PC-9 (cell line): ENCODE measurements at places on chromosomes 16 and 17. TPM values are rescaled to one million over a fixed set of nuclear protein-coding genes. Genes with fewer than 3 reads are reported as not detected.

DNA sequence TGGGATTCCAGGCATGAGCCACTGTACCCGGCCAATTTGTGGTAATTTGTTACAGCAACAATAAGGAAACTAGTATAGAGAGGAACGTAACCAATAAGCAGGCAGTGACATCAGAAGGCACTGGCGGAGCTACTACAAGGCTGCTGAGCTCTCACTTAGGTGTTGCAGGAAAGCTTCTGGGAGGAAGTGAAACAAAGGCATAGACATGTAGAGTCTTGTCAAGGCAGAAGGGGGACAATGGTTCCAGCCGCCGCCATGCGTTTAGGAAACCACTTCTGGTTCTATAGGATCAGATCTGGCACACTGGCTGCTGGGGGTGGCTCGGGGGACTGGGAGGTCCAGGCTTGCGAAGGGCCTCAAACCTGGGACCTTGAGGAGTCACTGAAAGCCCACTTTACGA, 9.4 kb upstream of the CPSF4L start:
- no peak for DNase-seq

DNA sequence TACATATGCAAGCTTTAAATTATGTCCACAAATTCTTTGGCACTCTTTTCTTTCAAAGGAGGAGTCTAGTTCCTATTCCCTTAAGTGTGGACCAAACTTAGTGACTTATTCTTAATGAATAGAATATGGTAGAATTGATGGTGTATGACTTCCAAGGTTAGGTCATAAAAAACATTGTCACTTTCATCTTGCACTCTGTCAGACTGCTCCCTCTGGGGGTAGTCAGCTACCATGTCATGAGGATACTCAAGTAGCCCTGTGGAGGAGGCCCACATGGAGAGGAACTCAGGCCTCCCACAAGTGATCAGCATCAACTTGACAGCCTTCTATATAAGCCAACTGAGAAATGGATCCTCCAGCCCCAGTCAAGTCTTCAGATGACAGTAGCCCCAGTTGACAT, 58.0 kb upstream of the SCNN1B start:
- no peak for DNase-seq

GRCh38 chr16:14489460-14489859, 140.6 kb downstream of the PARN start:
- DNase-seq, result no peak

Gene CRISPLD2
- 18.6 and 19.9 TPM in 2 replicates for total RNA-seq

- peak; percentile 25 for DNase-seq
Measured at GRCh38 chr16:15403392-15403995, 7.9 kb downstream of the MPV17L start.

GRCh38 chr17:40345161-40345993, 19.2 kb downstream of the GJD3 start:
- peak; percentile 80 for DNase-seq

DNA sequence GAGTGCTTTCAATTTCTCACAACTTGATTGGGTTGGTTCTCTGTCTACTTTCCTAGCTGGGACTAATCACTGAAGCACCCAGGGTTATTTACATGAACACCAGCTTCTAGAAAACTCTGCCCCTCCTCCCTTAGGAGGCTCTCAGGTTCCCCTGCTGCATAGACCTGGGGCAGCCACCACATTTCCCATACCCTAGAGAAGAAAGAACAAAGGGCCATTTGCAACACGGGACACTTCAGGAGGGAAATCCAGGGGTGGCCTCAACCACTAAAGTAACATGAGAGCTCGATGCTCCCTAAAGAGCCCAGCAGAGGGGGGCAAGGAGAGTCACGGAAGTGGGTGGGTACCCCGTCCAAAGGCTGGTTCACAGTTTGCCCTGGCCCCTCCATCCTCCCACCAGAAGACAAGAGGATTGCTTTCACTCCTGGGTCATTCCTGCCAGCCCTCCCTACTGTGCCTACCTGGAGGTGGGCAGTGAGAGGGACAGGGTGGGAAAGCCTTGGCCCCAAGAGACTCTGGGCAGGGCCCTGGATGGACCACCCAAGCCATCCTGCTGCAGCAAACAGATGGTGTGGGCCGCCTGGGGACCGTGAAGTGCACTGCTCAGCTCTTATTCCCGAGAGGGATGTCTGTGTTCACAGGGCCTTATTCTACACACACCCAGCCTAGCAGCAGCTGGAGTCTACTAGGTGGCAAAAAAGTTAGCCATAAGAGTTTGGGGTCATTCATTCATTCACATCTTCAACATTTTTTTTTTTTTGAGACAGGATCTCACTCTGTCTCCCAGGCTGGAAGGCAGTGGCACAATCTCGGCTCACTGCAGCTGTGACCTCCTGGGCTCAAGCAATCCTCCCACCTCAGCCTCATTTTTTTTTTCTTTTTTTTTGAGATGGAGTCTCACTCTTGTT, 392.1 kb downstream of the SOX9 start:
- DNase-seq, result no peak

Gene FBXW10B
- 16.2 and 19.9 TPM in 2 replicates for total RNA-seq

GRCh38 chr16:82846806-82847205, 220.0 kb downstream of the CDH13 start:
- DNase-seq, result no peak

Gene SAT2
- 52.0 and 68.7 TPM in 2 replicates for total RNA-seq

Gene JPT2
- 199 and 244 TPM in 2 replicates for total RNA-seq

GRCh38 chr17:67440277-67441051, 63.4 kb downstream of the PITPNC1 start:
- DNase-seq, result no peak

- DNase-seq, result no peak
Measured at GRCh38 chr17:1779571-1780131, 17.8 kb downstream of the SERPINF1 start.

DNA sequence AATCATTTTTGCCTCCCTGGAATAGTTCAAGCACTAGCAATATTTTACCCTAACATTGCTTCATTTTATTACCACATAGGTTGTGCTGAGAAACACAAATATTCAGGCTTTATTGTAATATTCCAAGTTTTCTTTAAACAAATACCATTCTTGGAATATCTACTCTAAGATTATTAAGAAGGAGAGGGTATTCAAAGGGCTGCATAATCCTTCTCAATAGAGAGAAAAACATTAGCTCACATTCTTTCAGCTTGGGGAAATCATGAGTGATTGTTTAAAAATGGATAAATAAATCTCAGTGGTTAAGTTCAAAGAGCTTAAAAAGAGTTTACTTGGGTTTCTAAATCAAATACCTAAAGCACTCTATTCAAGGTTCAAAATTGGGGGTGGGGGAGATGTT, 111.9 kb upstream of the CORO6 start:
- no peak for DNase-seq

DNA sequence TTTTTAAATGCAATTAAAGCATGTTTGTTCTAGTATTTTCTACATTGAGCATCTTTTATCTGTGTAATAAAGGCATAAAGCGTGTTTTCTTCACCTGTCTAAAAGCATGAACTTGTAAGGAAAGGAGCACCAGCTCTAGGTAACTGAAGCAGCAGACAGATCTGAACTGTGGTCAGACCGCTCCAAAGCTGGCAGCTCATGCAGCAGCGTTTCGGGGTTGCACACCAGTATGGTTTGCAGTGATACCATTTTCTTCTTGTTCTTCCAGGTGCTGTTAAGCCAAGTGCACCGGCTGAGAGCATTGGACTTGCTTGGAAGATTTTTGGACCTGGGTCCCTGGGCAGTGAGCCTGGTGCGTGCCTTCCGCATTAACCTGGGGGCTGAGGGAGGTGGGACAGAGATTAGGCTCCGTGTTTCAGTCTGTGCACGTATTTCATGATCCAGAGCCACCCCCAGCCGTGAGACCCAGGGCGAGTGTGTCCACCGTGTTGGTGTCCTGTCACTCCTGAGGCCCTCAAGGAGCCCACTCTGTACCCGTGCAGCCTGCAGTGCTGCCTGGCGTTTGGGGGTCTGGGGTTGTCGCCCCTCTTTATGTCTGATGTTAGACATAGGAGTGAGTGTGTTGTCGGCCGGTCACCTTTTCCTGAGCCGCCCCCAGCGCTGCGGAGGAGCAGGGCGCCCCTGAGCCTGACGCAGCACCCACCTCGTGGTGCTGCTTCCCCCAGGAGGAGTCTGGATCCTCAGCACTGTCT, 136.3 kb upstream of the CHMP6 start:
- DNase-seq, result no peak

DNA sequence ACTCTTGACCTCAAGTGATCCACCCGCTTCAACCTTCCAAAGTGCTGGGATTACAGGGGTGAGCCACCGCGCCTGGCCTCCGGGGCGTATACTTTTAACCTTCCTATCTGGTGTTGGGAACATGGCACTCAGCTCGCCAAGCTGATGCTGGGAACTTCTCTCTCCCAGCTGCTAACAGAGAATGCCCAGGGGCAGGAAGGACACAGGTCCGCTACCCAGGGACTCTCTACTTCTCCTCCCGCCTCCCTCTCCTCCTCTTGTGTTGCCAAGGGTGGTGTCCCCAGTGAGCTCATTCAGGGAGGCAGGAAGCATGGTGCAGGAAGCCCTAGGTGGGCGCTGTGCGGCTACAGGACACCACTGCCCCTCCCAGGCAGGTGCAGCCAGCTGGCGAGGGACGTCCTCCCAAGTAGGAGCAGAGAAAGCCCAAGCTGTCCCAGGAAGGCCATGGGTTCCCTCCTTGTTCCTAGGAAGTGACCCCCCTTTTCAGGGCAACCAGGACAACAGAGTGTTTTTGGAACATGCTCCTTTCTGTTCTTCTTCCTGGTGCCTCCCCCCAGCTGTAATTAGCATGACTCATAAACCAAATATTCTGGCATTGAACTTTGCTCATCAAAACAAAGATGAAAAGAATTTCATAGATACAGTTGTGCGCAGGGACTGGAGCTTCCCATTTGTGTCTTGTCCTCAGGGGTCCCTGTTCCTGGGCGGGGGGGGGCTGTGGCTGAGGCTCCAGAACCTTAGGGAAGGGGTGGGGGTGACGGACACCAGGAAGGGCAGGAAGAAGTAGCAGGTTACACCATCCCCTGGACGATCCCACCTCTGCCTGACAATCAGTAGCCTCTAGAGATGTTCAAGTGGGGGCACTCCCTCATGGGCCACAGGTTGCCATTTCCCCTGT, 2.7 kb downstream of the C1QTNF1 start:
- DNase-seq, result peak; percentile 73

GRCh38 chr17:50480854-50481490, 2.3 kb downstream of the RSAD1 start:
- DNase-seq, result no peak

Gene VASN
- total RNA-seq, result 45.3 and 49.8 TPM in 2 replicates

GRCh38 chr17:47184681-47185080, 4.4 kb downstream of the CDC27 start:
- DNase-seq, result no peak

DNA sequence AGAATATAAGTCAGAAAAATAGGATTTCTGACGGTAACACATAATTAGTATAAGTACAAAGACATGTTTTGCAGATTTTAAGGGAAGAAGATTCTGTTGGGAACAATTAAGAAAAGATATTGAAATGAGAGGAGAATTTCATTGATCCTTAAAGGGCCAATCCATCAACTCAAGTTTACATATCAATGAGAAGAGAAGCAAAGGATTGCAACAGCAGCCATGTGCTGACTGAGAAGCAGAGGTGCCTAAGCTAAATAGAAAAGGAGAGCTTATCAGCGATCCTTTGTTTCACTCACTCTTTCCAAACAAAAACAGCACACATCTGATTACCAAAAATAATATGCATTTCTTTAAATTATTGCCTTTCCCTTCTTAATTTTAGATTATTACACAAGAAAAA, 94.6 kb downstream of the ITFG1 start:
- DNase-seq, result no peak

Gene OR1E1
- not detected in 2 replicates for total RNA-seq

- no peak for DNase-seq
Measured at GRCh38 chr17:77308861-77309726, 168.3 kb downstream of the SEC14L1 start.

GRCh38 chr17:33137426-33137825, 145.8 kb downstream of the SPACA3 start:
- DNase-seq, result no peak

GRCh38 chr17:19377602-19378415, 489 bp upstream of the MAPK7 start:
- peak; percentile 97 for DNase-seq

Gene CX3CL1
- not detected in 2 replicates for total RNA-seq

Gene CDR2L
- 15.1 and 22.8 TPM in 2 replicates for total RNA-seq

GRCh38 chr16:28011971-28012445, 51.5 kb downstream of the GSG1L start:
- no peak for DNase-seq

Gene GP1BA
- total RNA-seq, result not detected in 2 replicates

GRCh38 chr16:28288114-28288513, 4.2 kb upstream of the SBK1 start:
- no peak for DNase-seq

- DNase-seq, result no peak
Measured at GRCh38 chr17:76079956-76080767, 1.2 kb downstream of the ZACN start.

GRCh38 chr16:50519001-50519400, 29.2 kb upstream of the NKD1 start:
- no peak for DNase-seq

Gene HBZ
- total RNA-seq, result not detected in 2 replicates

DNA sequence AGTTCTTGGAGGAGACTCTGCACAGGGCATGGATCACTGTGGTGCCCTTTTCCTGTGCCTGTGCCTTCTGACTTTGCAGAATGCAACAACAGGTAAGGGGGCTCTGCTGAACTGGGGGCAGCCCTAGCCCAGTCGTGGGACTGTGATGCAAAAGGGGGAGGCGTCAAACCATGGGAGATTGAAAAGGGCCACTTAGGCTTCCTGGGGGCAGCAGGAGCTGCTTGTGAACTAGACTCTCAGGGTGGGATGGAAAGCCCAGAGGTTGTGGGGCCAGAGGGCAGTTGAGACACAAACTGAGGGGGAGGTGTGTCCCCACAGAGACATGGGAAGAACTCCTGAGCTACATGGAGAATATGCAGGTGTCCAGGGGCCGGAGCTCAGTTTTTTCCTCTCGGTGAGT, 19.6 kb downstream of the ADGRG5 start:
- no peak for DNase-seq

DNA sequence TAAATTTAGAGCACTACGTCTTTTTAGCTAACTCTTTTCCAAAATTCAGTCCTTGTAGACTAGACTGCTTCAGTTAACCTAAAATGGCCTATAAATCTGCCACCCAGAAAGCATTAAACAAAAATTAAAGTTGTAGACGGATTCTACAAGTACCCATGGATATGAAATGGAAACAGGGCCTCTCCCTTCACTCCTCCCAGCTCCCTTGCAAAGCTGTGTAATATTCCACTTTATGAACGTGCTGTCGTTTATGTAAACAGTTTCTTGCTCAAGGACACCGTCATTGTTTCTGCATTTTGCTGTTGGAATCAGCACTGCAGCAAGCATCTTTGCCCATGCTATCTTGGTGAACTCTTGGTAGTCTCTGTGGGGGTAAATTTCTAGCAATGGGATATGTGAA, 5.1 kb downstream of the MED9 start:
- no peak for DNase-seq

- no peak for DNase-seq
Measured at GRCh38 chr17:55005520-55005919, 37.0 kb downstream of the STXBP4 start.

Gene PRR11
- total RNA-seq, result 87.9 and 109 TPM in 2 replicates

DNA sequence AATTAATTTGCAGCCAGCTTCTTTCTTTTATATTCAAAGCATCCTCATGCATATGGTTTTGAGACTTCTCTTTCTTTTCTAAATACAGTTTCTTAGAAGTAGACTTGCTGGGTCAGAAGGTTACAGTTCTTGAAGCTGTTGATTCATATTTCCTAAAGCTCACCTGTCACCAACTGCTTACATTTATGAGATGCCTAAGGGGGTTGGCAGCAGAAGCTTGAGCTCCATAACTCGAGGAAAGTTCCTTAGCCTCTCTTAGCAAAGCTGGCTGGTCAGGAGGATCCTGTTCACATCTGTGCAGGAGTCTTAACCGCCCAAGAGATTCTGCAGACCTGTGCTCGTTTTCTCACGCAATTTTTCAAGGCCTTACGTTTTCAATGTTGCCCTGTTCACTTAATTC, 218.8 kb downstream of the SNX29 start:
- DNase-seq, result no peak

Gene SALL1
- total RNA-seq, result not detected in 2 replicates

Gene CD300LB
- total RNA-seq, result not detected in 2 replicates
